ENCODE measurements at places on chromosomes 2 and 18. TPM values are rescaled to one million over a fixed set of nuclear protein-coding genes. Genes with fewer than 3 reads are reported as not detected.

DNA sequence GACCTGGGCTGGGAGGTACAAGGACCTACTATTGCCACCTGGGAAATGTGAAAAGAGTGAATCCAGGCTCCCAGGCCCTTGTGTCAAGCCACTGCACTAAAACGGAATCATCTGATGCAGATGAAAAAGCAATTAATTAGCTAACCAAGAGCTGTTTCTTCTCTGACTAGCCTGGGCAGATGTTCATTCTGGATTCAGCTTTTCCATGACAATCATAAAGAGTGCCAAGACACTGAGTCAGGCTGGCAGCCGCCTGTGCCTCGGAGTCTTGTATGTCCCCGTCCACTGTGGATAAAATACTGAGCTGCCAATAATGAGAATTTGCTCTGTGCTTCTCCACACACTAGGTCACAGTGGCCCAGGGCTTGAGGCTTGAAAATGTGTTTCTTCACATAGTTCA lies 21.7 kb upstream of the LCLAT1 start:
- no peak for DNase-seq

- DNase-seq: no peak
Observed at GRCh38 chr2:200922439-200922838, 33.3 kb downstream of the NIF3L1 start.

GRCh38 chr2:168684921-168685599 lies 117.4 kb upstream of the NOSTRIN start:
- DNase-seq: no peak

Gene CYTIP
- 0.66 TPM for total RNA-seq

All from ovary (tissue), 10 donors.